Activated T-cell treated with anti-CD3 and anti-CD28 coated beads, Interleukin-2, amount 50 U/mL, for 48 hours (primary cell): ENCODE measurements at places on chromosomes 12 and 14.
A peak's percentile ranks its signal among the peaks of the same experiment; 100 is the strongest.

- DNase-seq, result no peak
Measured at GRCh38 chr12:18320036-18320617, 58.8 kb downstream of the PIK3C2G start.

GRCh38 chr12:9253464-9253863 lies 45.3 kb upstream of the PZP start:
- DNase-seq, result no peak

- DNase-seq, result no peak
Measured at GRCh38 chr12:55039395-55040354, 19.9 kb downstream of the NEUROD4 start.

- no peak for DNase-seq
Measured at GRCh38 chr14:64658201-64658600, 46.0 kb upstream of the PLEKHG3 start.

GRCh38 chr14:21066882-21067502 lies 3.1 kb upstream of the ARHGEF40 start:
- no peak for DNase-seq

- no peak for DNase-seq
Measured at GRCh38 chr12:94602024-94602423, 48.3 kb downstream of the TMCC3 start.

GRCh38 chr14:61560323-61560722 lies 135.0 kb upstream of the HIF1A start:
- DNase-seq, result no peak

DNA sequence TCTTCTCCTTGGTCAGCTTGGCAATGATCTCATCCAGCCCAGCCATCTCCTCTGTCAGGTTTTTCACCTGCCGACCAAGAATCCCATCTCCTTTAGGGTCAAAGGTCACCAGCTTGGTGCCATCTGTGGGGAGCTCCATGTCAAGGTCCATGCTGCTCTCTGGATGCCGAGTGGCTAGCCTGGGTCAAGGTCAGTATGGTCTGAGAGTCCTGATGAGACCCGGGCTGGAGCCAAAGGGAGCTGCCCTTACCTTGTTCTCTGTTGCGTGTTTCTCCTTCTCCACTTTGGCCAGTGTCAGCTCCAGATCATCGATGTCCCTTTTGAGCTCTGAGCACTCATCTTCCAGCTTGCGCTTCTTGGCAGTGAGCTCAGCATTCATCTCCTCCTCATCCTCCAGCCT lies 11.8 kb downstream of the MYH7 start:
- DNase-seq, result no peak

DNA sequence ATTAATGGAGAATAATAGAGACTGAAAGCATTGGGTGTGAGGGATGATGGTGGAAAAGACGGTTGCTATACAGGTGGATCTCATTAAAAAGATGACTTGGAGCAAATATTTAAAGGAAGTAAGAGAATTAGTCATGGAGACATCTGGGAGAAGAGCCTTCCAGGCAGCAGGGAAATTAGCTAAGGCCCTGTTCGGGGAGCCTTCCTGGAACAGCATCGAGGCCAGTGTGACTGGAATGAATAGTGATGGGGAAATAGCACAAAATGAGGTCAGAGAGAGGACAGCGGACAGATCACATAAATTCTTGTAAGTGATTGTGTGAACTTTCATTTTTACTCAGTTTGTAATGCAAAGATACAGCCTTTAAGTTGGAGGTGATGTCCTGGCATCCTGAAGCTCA lies 842.3 kb downstream of the SLC6A15 start:
- no peak for DNase-seq

GRCh38 chr12:5808981-5809380 lies 136.1 kb downstream of the ANO2 start:
- no peak for DNase-seq

DNA sequence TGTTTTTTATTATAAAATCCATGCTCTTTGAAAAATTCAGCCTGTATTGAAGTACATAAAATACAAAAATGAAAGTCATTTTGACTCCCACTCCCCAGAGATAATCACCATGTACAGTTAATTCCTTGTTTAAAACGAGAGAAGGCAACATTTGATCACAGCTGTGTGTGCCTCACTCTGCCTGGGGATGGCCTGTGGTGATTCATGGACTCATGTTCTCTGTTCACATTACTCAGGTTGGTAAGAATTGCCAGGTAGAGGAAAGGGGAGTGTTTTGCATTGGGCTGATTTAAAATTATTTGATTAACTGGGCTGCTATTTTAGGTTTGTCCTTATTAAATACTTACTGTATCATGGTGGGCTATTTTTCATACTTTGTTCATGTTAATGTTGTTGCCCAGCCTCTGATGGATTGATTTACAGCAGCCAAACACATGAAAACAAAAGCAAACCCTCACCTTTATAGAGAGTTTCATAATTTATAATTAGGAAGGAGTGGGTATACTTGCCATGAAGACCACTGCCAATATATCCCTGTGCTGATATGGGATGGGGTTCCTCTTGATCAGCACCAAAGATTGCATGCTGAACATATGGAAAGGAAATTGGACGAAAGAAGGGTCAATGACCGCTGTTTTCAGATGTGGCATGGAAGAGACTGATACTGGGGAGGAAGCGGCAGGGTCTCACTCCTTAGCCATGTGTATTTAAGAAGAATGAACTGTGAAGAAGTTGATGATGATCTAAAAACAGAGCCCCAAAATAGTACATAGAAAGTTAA lies 3.0 kb downstream of the ZBTB1 start:
- DNase-seq, result peak; percentile 38

DNA sequence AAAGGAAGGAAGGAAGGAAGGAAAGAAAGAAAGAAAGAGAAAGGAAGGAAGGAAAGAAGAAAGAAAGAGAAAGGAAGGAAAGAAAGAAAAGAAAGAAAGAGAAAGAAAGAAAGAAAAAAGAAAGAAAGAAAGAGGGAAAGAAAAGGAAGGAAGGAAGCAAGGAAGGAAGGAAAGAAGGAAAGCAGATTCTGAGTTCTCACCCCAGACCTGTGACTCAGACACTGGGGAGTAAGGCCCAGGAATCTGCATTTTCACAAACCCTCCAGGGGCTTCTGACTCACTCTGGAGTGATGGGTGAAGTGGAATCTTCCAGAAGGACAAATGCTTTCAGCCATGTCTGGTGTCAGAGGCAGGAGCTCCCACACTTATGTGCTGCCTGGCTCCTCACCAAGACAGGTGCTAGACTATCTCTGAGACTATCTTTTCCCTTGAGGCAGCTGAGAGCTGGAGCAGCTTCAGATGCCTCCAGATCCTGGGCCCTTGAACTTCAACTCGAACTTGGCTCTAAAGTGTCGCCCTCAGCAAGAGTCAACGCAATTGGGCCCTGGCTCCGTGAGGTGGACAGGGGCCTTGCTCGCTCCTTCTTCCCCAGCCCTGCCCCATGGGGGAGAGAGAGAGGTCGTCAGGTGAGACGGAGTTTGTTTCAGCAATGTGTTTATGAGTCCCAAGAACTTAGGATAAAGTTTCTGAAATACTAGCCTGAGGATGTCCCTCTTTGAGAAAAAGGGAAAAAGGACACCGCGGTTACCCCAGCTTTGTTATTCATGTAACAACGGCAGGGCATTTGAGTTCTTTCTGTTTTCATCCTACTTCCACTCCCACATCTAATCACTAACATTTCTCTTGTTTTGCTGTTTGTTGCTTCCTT lies 19.8 kb upstream of the SCARB1 start:
- no peak for DNase-seq

GRCh38 chr14:104569435-104569834 lies 10.1 kb upstream of the C14orf180 start:
- DNase-seq, result no peak

GRCh38 chr14:90649557-90650135 lies 166.6 kb downstream of the TTC7B start:
- no peak for DNase-seq

- no peak for DNase-seq
Measured at GRCh38 chr12:108325018-108325358, 14.1 kb downstream of the CMKLR1 start.

- DNase-seq, result no peak
Measured at GRCh38 chr14:64293976-64294671, at the start of gene ESR2. TSS of gene ESR2 (minus strand) at chr14:64294371. CDS start at chr14:64282985, 11,386 bp downstream.

- no peak for DNase-seq
Measured at GRCh38 chr14:104573930-104574329, 5.6 kb upstream of the C14orf180 start.

GRCh38 chr14:37669242-37669641 lies 73.8 kb downstream of the TTC6 start:
- no peak for DNase-seq

DNA sequence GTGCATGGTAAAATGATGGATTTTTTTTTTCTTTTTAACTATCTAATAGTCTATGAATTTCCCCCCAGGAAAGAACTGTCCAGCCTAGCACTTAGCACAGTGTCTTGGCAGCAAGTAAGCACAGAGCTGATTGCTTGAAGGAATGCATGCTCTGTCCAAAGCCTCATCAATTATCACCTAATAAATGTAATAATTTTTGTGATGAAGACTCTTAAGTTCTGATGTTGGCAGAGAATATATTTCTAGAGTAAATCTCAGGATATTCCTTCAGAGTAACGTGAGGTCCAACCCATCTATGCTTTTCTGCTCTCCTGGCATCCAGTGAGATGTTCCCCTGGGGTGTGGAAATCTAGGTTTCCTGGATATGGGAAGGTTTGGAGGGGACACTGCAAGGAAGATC lies 152.4 kb downstream of the TMX1 start:
- no peak for DNase-seq

DNA sequence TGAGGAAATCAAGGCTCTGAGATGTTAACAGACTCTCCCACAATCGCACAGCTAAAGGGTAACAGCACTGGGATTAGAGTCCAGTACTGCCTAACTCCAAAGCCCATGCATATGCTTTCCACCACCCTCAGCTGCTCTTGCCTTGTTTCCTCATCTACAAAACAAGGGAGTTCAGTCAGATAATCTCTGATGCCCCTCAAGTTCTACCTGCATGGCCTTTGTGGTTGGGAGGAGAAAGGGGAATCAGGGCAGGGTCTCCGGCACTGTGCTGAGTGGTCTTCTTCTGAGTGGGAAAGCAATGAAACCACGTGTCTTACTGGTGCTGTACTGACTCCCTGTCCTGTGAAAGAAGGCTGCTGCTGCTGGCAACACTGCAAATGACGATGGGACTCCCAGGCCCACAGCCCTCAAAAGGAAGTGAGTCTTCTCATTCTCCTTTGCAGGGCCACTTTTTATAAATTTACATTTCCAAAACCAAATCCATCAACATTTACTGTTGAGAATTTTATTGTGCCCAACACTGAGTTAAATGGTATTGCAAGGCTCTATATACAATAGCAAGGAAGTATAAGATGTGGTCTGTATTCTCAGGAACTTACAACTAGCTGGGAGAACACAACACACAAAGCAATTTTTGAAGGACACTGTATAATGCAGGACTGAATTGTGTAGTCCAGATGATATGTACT lies 19.7 kb upstream of the DUSP16 start:
- DNase-seq, result peak; percentile 38

DNA sequence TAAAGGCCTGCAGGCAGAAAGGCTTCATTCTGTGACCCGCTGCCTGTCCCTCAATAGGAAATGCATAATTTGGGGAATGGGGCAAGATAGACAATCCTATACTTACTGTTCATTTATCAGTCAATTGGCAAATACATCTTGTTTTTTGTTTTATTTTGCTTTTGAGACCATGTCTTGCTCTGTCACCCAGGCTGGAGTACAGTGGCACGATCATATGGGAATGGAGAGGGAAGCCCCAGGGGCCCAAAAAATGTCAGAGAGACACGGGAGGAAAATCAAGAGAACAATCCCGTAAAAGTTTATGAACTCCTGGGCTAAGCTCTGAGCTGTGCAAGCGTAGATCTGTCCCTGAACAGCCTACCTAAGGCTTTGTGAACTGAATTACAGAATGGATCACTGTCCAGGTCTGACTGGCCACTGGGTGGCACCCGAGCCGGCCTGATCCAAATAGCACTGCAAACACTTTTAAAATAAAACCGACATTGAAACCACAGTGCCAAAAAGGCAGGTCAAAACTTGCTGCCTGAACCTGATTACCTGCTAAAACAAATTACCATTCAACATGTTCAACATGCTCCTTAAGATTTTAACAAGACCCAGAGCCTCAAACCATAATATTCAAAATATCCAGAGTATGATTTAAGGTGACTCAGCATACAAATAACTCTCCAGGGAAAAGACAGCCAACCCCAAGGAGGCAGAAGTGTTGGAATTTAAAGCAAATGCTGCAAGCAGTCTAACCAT lies 11.8 kb downstream of the COPS7A start:
- peak; percentile 63 for DNase-seq

- no peak for DNase-seq
Measured at GRCh38 chr14:102870994-102871831, 51.2 kb upstream of the AMN start.

GRCh38 chr14:58171090-58171489 lies 19.1 kb upstream of the ARMH4 start:
- peak; percentile 66 for DNase-seq

DNA sequence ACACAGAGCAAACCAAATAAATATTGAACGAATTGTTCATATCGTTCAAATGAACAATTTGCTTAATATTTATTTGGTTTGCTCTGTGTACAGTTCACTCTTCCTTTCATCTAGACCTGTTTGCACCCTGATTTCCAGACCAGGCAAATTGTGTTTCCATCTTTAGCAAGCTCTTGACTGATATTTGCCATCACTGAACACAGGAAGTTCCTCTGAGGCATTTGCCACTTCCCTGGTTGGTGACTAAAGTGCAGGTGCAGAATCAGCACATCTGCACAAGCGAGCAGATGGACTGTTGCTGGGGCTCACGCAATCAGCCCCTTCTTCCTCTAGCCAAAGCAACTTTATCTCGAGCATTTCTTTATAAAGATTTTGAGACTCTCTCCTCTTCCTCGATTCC lies 112.9 kb downstream of the DAAM1 start:
- peak; percentile 19 for DNase-seq

DNA sequence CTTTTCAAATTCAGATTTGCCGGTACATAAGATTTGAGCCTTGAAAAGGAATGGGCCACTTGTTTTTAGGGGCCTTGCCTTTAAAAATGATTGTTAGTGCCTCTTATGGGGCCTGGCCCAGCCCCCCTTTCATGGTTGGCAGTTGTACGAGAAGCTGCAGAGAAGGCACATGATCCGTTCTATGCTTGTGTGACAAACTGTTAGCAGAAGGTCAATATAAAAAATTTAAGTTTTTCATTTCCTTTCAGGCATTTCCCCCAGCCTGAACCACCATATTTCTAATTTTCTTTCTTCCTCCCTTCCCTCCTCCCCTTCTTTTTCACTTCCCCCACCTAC lies 119.1 kb downstream of the PLXNC1 start:
- DNase-seq, result no peak

GRCh38 chr14:23326491-23327332 lies 5.5 kb downstream of the PABPN1 start:
- no peak for DNase-seq

GRCh38 chr12:128554546-128555304 lies 269.0 kb downstream of the SLC15A4 start:
- DNase-seq, result no peak

- DNase-seq, result no peak
Measured at GRCh38 chr12:39581592-39581991, 38.0 kb downstream of the ABCD2 start.

GRCh38 chr12:118120579-118121363 lies 15.2 kb upstream of the PEBP1 start:
- peak; percentile 80 for DNase-seq

- no peak for DNase-seq
Measured at GRCh38 chr12:124631681-124632256, 64.4 kb upstream of the NCOR2 start.
